ENCODE measurements at places on chromosomes 5 and 9.

DNA sequence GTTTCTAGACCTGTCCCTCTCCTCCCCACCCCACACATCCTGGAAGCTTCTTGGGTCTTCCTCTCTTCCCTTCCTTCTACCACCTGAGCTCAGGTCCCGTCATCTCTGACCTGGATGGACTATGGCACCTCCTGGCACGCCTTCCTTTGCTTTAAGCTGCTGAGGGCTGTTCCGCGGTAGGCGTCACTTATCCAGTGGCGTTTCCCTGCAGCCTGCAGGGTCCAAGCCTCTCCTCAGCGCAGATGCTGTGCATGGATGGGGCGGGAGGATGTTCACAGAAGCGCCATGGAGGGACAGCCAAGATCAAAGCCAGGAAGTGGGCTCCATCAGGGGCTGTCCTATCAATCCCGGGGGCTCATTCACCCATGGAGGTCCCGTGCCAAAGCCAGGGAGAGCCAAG is 23.8 kb upstream of the CNOT6 start:
- no peak for DNase-seq

- no peak for DNase-seq
Measured at GRCh38 chr5:94751460-94751859, 133.0 kb downstream of the SLF1 start.

GRCh38 chr5:36751886-36752285 is 124.7 kb upstream of the NIPBL start:
- DNase-seq = no peak

DNA sequence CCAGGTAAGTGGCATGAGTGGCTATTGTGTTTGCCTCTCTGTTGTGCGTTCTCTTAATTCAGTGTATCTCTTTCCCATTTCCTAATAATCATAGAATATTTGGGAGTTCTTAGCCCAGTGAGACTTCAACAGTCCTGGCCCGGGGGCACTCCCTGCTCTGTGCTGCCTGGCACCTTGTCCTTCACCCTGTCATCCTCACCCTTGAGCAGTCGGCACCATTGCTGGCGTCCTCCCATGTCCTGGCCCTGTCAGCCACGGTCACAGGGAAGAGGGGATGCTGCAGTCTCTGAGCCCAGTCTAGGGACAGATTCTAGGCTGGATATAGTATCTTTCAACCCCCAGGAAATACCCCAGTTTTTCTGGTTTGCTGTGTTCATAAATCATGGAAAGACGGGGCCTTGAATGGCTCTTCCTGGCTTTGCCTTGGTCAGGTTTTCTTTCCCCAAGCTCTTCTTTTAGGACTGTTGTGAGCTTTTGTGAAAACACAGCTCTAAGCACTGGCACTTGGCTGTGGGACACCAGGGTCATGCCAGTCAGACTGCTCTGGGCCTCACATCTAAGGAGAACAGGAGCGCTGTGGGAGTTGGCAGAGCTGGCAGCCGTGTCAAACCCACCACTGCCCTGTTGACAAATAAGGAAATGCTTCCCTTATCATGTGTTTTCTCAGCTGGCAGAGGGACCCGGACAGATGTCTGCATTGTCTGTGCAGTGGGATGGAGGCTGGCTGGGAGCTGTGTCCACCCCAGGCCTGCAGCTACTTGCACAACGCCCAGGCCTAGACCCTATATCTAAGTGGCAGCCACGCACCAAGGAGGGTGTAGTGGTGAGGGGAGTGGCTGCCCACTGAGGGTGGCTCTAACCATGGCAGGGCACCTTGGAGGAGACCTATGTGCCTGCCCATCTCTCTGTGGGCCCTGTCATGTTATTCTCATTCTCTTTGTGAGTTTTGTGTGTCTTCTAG is 378.6 kb downstream of the ICE1 start:
- DNase-seq = no peak

- no peak for DNase-seq
Measured at GRCh38 chr9:92661743-92662142, 8.2 kb downstream of the IPPK start.

DNA sequence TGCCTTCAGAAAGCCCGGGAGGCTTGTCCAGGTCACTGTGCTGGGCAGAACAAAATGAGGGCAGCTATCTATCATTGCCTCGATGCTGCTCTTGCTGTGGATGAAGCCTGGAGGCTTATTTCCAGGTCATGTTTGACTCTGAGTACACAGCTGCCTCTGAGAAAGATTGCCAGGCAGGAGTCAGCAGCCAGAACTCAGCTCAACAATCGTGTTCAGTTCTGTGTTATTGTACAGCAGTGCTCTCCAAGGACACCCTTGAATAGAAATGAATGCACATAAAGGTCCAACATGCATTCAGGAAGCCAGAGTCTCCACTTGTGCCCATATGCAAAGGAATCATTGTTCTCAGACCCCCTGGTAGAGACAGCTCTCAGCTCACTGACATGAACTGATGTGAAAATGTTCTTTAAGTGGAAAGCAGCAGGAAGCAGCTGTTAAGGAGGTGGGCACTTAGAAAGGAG is 61.7 kb upstream of the ZFR start:
- DNase-seq = no peak

Data from right renal cortex interstitium (tissue), 3 donors.